Suppressor macrophage treated with lipopolysaccharide for 1 hour (primary cell): ENCODE measurements at places on chromosomes 7 and 10.

GRCh38 chr7:106679153-106679931 lies 18.4 kb upstream of the CCDC71L start:
- peak; percentile 86 for DNase-seq

DNA sequence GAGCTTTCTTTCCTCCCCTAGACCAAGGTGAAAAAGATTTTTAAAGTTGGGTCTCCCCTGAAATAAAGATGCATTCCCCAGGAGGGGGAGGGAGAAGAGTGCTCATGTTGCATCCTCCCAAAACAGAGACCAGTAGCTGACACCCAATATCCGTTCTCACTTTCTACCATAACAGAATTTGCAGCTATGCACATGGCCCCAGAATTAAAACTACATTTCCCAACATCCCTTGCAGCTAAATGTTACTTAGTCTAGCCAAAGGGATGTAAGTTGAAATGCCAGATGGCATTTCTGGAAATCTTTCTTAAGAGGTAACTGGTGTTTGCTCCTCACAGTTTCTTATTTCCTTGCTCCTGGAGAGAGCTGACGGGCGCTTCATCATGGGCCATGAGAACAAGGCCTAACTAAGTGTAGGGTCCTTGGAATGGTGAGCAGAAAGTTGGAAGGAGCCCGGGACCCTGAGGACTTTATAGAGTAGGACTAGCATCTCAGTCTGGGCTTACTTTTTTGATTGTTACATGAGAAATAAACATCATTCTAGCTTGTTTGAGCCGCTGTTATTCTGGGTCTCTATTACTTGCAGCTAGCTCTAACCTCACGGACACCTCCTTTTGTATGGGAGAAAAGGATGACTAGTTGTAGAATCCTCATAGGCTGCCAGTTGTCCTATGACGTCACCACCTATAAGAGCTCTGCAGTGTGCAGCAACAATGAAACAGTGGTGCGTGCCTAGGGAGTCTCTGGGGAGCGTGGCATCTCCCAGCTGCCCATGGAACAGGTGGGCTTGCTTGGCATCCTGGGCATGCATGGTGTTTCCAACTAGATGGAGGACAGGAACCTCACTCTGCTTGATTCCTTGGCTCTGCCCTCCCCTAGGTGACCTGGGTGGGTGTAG lies 46.1 kb upstream of the EXOC6 start:
- no peak for DNase-seq

DNA sequence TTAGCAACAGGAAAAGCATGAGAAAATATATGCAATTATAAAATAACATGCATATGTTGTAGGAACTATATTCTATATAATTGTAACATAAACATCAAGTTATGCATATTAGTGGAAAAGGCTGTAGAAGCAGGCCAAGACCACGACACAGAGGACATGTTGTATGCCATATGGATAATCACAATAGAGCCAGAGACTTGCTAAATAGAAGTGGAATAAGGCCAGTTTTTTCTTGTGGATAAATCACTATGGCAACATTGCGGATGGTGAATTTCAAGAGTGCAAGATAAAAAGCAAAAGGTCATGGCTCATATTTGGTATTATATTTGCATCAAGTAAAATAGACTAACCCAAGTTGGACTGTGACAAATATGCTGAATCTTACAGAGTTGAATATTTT lies 93.0 kb downstream of the PCDH15 start:
- no peak for DNase-seq

GRCh38 chr7:66423729-66424128 lies 205.0 kb upstream of the KCTD7 start:
- no peak for DNase-seq

DNA sequence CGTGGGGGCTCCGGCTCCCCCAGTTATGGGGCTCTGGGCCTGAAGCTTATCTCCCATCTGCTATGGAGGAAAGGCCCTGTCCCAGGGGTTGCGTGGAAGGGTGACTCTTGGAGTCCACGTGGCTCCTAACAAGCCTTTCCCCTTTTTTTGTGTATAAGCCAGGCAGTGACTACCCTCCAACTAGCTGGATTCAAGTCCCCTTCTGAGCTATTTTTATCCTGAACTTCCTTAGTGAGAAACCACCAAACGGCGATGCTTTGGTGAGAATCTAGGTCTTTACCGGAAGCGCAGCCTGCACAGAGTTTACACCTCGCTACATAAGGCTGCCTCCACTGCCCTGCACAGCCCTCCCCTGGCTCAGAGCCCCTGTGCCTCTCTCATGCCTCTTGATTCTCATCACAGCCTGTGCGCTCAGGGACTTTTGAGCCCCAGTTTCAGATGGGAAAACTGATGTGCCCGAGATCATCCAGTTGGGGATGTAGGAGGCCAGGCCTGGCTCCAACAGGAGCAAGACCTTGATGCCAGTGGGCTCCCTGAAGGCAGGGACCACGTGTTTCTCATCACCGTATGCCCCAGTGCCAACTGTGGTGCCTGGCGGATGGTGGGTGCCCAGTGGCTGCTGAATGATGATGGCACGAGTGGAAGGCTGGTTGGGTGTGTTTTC lies 102.3 kb upstream of the PPIF start:
- DNase-seq: peak; percentile 87

DNA sequence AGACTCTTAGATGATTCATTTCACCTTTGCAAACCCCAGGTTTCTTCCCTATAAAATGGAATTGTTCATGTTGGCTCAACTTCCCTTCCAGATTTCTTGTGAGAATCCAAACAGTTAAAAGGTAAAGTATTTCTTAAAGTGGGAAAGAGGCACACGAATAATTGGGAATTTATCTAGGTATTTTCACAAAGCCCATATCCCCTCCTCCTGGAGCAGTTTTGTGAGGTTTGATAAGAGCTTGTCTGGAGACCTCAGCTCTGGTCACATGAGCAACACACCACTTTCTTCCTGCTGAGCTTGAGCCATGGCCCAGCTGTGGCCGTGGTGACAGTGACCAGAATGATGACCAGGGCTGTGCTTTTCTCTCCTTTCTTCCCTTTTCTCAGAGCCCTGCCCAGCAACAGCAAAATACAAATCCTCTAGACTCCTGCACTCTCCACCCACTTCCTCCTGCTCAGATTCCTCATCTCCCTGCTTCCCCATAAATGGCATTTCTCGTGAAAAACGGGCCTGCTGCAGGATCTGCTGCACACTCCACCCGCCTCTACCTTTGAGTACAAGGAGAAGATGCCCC lies 87.7 kb downstream of the PIK3CG start:
- DNase-seq: peak; percentile 85

DNA sequence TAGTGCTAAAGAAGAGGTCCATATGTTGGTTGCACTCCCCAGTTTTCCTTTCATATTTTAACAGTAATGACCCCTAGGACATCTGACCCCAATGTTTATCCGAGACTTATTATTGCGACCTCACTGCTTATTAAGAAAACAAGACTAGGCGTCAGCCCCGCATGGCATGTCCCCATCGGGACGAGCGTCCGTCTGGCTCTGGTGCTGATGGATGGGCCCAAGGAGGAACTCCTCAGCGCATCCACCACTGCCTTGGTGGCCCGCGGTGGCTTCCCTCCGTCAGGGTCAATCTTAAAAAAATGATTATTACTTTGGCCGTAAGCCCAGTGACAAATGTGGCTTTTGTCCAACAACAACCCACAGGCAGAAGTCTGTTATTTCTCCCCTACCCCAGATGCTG lies 40.1 kb upstream of the CXCL12 start:
- DNase-seq: no peak
